ENCODE measurements at places on chromosomes 5 and 9. TPM values are rescaled to one million over a fixed set of nuclear protein-coding genes. Genes with fewer than 3 reads are reported as not detected.

OTULINL gene
- 13.7 TPM for total RNA-seq

GRCh38 chr9:112852741-112853504 lies 37.8 kb downstream of the SLC46A2 start:
- no peak for DNase-seq

PPP2R2B gene
- total RNA-seq = 17.3 TPM

DNA sequence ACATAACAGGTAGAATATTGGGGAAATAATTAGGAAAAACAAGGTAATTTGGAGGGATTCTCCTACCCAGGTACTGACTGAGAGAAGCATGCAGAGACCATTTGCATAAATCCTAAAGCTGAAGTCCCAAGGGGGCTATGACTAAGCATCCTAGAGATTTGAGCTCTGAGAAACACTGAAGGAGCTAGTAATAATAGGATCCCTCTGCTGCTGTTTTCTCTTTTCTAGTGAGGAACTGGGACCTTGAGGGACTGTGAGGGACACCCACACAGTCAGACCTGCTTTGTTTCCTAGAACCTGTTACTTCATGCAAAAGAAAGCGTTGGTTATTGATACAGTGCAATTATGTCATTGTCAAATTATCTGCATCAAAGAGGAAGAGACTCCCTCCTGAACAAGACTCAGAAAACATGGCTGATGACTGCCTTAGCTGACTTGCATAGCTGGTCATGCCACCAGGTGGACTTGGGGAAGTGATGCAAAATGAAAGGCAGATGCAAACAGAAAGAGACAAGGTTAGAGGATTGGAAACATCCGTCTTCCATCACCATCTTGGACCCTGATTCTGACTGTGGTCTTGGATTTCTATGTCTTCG lies 335.4 kb downstream of the NTRK2 start:
- no peak for DNase-seq

TMEM252 gene
- not detected for total RNA-seq

SERINC5 gene
- 14.7 TPM for total RNA-seq

- no peak for DNase-seq
Measured at GRCh38 chr5:171715551-171715950, 70.1 kb upstream of the SMIM23 start.

DNA sequence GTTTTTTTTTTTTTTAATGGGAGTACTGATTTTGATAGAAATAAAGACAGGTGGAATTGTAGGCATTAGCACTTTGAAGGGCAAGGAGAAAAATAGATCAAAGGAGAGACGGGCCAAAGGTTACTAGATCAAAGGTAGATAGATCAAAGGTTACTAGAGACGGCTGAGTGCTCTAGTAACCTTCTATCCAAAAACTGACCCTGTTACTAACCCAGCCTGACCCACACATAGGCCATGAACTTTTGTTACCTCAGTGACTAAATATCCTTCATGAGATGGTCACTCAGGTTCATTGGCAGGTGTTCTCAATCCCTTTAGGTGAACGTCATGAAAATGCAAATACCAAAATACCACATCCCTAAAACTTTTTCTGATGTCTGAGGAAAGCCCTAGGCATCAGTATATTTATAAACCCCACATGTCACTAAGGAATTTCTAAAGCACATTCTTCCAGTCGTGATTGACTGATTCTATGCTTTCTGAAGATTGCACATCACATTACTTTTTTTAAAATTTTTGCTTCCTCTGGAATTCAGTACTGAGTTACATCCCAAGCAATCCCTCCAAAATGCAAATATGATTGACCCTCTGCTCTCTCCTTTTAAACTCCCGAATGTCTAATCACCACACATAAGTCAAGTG lies 772.7 kb downstream of the BRINP1 start:
- no peak for DNase-seq

FAM163B gene
- not detected for total RNA-seq

DNA sequence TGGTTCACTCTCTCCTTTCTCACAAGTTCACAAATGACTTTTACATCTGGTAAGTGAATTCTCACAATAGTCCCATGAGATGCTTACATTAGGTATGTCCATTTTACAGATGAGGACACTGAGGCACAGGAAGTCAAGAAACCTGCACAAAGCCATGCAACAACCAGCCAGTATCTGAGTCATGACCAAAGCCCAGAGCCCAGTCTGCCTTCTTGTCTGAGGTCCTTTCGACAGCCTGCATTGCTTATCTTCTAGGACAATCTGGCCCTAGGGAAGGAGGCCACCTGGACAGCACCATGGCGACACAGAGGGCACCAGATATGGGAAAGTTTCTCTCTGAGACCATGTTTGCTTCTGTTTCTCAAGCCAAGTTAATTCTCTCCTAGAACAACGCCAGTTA lies 197.1 kb downstream of the NSG2 start:
- no peak for DNase-seq

- DNase-seq = no peak
Measured at GRCh38 chr5:171676286-171676944, 109.2 kb upstream of the SMIM23 start.

MYMK gene
- not detected for total RNA-seq

DNA sequence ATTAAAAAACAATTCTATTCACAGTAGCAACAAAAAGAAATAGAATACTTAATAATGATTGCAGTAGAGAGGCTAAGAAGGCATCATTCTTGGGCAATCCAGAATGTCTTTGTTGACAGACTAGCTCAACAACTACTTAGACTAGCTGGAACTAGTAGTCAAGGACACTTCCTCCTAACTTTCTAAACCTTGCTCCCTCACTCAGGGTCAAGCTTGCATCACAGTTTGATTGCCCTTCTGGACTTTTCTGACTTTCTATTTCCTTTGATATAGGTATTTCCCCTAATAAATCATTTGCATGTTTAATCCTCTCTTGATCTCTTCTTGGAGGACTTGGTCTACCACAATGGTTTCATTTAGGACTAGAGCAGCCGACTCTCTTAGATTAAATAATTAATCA lies 1107.9 kb downstream of the PTPRD start:
- no peak for DNase-seq

LCN10 gene
- total RNA-seq = 10.0 TPM

Data from posterior vena cava (tissue), 2 donors.